ENCODE measurements at places on chromosomes 6 and 20.

DNA sequence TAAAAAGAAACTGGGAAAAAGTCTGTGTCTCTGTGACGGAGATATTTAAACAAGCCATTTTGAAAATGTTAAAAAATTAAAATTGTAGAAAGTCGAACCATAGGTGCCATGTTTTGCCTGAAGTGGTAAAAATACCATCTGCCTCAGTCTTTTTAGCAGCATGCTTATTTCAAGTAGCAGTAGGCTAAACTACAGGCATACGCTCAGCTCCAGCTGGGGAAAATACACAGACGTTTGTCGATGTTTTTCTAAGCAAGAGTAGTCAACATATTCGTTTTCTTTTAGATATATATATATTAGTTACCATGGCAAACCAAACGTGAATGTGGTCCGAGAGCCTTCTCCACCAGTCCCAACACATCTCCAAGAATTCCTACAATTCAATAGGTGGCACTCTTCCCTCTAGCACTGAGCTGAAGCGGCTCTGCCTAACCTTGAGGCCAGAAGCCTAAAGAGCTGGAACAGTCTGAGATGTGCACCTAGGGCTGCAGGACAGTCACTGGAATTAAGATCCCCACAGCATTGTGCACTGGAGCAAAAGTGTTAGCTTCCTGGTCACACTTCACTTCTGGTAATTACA is 70.2 kb upstream of the BEND3 start:
- peak; percentile 11 for DNase-seq

GRCh38 chr6:89252907-89253306 is 35.7 kb upstream of the GABRR1 start:
- no peak for DNase-seq

GRCh38 chr6:161459008-161459615 is 185.3 kb upstream of the AGPAT4 start:
- DNase-seq: no peak

DNA sequence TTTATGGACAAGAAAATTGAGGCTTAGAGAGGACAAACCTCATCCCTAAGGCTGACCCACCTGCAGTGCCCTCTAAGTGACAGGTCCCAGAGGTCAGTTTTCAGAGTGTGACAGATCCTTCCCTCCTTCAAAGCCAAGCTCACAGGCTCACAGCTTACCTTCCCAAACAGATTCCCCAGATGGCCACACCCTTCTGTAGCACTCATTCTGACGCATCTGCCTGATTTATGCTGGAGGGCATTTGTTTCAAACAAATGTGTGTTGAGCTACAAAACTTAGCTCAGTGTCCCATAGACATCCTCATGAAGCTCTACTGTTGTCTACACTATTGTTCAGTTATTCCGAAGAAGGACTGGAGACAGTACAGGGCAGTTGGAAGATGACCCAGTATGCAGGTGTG is 60.6 kb upstream of the RIN2 start:
- no peak for DNase-seq

- no peak for DNase-seq
Measured at GRCh38 chr6:142975365-142975764, 30.4 kb upstream of the HIVEP2 start.

GRCh38 chr20:34888468-34888867 is 12.1 kb downstream of the ACSS2 start:
- no peak for DNase-seq

DNA sequence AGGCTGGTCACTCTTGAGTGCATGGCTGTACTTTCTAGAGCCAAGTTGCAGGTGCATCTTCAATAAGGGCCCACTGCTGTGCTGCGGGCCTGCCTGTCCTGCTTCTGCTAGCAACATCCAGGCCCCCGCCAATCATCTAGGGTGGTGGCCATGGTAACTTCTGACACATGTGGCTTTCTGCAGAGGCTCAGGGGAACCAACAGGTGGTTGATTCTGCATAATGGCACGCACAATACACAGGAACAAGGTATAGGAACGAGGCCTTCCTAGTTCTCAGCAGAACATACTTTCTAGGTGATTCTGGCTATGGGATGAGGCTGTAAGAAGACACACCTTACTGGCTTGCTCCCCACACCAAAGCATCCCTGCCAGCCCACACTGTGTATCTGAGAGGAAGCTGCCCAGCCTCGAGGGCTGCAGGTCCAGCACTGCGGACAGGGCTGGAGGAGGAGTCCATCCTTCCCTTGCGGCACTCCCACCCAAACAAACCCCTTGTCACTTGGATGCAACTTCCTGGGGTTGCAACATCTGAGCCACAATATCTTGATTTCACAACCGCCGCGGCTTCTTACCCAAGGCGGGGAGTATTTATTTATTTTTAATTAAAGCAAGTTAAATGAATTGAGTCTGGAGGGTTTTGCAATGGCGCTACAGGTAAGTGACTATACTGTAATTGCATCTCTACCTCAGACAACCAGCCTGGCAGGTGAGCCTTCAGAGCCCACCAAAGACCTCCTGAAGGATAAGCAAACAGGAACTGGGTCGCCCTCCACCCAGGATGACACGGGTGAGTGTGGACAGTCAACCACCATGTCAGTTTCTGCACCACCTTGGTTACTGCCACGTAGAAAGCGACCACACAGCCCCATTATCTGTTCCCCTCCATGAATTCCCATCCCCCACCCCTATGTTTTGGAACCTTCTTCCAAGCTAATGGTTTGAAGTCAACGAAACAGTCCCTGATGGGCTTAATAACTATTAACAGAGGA is 49.6 kb downstream of the SULF2 start:
- DNase-seq: no peak

- DNase-seq: no peak
Measured at GRCh38 chr6:5241252-5241651, 19.5 kb downstream of the LYRM4 start.

GRCh38 chr20:2739042-2739398 is 46.4 kb downstream of the EBF4 start:
- no peak for DNase-seq

Measured in NCI-H2029 (cell line).